ENCODE measurements at places on chromosomes 6 and 20. TPM values are rescaled to one million over a fixed set of nuclear protein-coding genes. Genes with fewer than 3 reads are reported as not detected.

PMEPA1 gene
- 97.6 TPM for total RNA-seq

SLC35D3 gene
- not detected for total RNA-seq

TAP2 gene
- 8.9 TPM for total RNA-seq

EYS gene
- not detected for total RNA-seq

GPR63 gene
- 0.46 TPM for total RNA-seq

KIFC1 gene
- total RNA-seq = 176 TPM

DNA sequence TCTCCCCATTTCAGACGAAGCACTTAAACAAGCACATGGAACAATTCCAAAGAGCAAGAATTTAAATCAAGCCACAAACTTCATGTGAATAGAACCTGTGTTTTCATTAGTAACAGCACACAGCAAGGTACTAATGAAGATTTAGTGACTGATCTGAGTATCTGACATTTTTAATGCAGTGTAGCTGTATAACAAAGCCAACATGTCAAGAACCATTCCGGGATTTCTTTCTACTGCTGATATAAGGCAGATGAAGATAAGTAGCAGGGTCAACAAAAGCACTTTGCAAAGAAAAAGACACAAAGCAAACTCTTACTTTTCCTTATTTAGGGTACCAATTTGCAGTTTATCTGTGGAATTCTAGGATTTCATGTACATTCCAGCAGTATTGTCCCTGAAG, 11.3 kb downstream of the SLC17A5 start:
- no peak for DNase-seq

- no peak for DNase-seq
Observed at GRCh38 chr6:93575495-93576267, 156.3 kb upstream of the EPHA7 start.

DNA sequence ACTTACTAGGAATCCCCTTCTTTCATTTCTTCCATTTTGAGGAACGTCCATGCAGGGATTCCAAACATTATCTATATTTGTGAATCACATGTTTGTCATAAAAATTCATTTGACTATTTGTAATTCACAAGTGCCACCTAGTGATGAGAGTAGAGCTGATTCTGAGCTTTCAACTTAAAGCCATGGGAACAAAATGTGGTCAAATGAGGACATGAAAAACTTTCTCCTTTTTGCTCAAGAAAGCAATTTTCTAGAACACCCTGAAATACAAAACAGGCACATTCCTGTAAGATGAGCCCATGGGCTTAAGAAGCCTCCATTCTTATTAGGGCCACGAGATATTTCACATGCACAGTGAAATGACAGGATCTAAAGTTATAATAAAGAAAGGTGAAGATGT, 12.3 kb downstream of the MAP3K7 start:
- no peak for DNase-seq

DNA sequence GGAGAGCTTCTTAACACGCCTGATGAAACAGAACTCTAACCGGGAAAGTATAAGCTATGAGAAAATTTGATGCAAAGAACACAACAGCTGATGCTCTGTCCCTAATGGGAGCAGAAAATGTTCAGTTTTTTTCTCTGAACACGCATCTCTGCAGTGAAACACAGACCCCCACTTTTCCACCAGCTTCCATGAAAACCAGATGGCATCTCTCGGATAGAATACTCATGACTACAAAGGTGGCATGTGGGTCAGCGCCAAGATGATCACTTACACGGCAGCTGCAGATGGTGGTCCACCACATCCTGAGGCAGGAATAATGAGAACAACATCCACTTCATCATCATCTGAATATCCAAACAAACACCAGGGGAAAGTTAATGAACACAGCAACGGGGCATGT, 85.2 kb upstream of the CNR1 start:
- DNase-seq = no peak

DNA sequence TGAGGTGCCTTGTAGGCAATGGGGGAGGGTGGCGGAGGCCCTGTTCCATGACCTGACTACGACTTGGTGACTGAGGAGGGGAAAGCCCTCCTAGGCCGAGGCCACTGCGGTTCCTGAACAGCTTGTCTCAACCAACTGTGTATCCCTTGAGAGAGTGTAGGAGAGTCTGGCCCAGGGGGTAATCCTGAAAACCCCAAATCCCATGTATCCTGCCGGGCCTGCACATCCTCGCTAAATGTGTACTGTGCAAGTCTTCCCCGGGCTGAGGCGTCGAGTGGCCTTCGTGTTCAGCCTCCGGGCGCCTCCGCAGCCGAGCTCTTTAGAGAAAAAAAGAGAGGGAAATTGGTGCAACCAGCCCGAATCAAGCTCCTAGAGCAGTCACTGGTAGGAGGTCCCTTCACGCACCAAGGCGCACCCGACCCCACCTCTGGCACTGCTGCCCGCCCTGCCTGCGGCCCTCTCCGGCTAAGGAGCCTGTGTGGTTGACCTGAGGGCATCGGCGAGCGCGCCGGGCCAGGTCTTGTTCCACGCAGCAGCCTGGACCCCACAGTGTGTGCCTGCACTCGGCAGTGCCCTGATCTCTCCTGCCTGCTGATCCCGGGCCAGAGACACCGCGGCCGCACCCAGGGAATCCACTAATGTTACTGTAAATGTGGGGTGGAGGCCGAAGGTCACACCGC, 7.3 kb downstream of the SIM1 start:
- no peak for DNase-seq

DNA sequence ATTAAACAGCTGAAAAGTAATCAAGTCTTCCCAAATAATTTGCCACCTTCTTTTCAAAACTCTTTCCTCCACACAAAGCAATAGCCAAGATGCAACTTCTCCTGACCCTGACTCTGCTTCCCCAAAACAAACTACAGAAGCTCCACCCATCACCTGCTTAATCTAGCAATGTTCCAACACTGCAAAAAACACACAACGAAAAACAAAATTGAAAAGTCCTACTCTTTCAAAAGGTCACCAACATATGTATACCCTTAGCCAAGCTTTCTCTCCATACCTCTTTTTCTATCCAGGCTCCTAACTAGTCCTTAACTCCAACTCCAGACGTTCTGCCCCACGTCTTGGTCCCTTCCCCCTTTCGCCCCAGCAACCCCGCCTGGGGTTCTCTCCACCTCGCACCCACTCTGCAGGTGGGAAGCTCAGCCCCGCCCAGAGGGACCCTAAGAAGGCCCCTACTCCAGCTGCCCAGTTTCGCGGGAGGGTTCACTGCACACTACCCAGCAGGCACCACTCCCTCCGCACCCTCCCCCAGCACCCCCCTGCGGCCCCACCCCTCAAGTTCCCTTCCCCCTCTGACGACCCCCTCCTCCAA, 717 bp downstream of the CSNK2A1 start:
- no peak for DNase-seq

GRCh38 chr20:62120990-62121775, 1.1 kb upstream of the LSM14B start:
- no peak for DNase-seq

DNA sequence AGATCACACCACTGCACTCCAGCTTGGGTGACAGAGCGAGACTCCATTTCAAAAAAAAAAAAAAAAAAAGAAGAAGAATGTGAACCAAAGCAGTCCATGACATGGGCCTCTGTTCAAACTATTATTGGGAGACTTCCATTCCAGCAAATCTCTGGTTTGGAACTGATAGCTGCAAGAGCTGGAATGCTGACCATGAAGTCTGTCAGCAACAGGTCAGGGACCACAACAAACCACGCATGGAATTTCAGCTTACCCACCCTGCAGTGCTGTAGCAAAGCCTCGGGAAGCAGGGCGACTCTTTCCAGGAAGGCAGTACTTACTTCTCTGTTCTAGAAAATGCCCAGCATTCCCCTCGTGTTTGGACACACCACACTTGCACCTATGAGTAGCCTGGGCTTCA, 34.1 kb upstream of the TBC1D7 start:
- DNase-seq = peak; percentile 14

- DNase-seq = no peak
Observed at GRCh38 chr20:33575282-33575681, 85.4 kb downstream of the CBFA2T2 start.

All from Caki2 (cell line).